Fibroblast of lung (primary cell): ENCODE measurements at places on chromosomes 5 and 9.
A peak's percentile ranks its signal among the peaks of the same experiment; 100 is the strongest.

GRCh38 chr5:81717860-81718259, 33.0 kb downstream of the SSBP2 start:
- H3K36me3 ChIP-seq: no peaks in the 10 kb centered on the region
- peak overlapping the region; percentile 14 for H3K27ac ChIP-seq
- no peak overlapping the region for H3K4me3 ChIP-seq
- peak; percentile 23 for DNase-seq
- H3K27me3 ChIP-seq: no peaks in the 10 kb centered on the region

- H3K4me1 ChIP-seq: peaks cover 23% of the 10 kb centered on the region
- H3K36me3 ChIP-seq: no peaks in the 10 kb centered on the region
- DNase-seq: peak; percentile 58
- no peak overlapping the region for H3K4me3 ChIP-seq
- H3K27ac ChIP-seq: peak overlapping the region; percentile 95
- H3K27me3 ChIP-seq: no peaks in the 10 kb centered on the region
Observed at GRCh38 chr9:18493451-18493993, 19.6 kb downstream of the ADAMTSL1 start.

DNA sequence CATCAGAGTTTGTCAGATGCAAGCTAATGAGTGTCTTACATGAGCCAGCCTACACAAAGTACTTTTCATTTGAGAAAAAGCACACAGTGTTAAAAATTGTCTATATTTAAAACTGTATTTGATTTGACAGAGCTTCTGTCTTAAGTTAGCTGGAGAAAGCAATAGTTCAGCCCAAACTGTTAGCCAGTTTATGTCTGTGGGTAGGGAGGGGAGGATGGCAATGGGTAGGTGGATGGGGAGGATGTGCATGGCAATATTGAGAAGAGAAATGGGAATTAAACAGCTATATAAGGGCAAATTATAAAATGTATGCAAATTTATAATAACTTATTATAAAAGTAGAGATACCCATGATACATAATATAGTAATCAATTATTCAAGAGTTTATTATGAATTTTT, 31.3 kb downstream of the CDH9 start:
- no peaks in the 10 kb centered on the region for H3K4me1 ChIP-seq
- H3K4me3 ChIP-seq: no peak overlapping the region
- H3K27me3 ChIP-seq: no peaks in the 10 kb centered on the region
- no peak overlapping the region for H3K27ac ChIP-seq

DNA sequence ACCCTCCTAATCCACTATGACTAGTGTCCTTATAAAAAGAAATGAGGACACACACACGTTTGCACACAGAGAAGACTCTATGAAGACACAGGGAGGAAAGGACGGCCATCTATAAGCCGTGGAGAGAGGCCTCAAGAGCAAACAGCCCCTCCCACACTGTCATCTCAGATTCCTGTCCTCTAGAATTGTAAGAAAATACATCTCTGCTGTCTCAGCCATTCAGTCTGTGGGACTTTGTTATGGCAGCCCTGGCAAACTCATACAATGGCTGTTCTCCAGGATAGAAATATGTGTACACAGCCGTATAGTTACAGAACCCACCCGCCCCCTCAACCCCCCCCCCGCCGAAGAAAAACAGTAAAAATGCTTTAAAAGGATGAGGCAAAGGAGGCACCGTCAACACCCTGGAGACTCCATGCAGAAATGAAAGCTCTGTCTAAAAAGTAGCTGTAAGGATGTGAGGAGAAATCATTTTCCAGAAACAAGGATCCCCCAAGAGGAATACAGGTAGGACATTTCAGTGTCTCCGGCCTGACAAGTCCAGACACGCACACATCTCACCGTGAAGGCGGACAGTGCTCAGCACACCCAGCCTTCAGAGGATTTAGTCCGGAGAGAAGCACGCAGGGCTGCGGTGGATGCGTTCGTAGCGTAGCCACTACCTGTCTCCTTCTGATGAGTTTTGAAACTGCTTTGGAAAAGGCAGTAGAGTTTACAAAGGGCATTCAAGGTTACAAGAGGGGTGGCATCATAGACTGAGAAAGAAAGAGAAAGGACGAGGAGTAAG, 110.8 kb upstream of the ERCC6L2 start:
- no peaks in the 10 kb centered on the region for H3K36me3 ChIP-seq
- H3K27ac ChIP-seq: no peak overlapping the region
- H3K4me3 ChIP-seq: peak overlapping the region; percentile 23
- peaks cover 2% of the 10 kb centered on the region for H3K4me1 ChIP-seq

DNA sequence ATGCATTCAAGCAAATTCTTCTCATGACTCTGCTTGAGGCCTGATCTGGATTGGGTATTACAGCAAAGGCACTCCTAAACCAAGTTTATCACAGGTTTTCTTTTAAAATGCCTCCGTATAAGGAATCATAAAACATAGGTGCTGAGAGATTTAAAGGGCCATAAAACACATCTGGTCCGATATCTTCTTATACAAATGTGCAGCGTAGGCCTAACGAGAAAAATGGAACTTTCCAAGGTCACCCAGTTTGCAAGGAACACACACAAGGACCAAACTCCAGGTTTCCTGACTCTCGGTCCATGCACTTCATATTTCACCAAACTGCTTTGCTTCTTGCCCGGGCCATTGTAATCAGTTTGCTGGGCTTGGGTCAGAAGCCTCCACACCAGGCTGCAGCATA, 22.1 kb downstream of the SH3RF2 start:
- no peak overlapping the region for H3K4me3 ChIP-seq
- no peak for DNase-seq
- no peak overlapping the region for H3K27ac ChIP-seq
- H3K27me3 ChIP-seq: no peaks in the 10 kb centered on the region

GRCh38 chr5:56480705-56481427, 247.7 kb upstream of the ANKRD55 start:
- H3K27me3 ChIP-seq: no peaks in the 10 kb centered on the region
- DNase-seq: peak; percentile 75
- peak overlapping the region; percentile 52 for H3K27ac ChIP-seq
- H3K4me1 ChIP-seq: peaks cover 5% of the 10 kb centered on the region
- peak overlapping the region; percentile 74 for H3K4me3 ChIP-seq

GRCh38 chr5:151180291-151180690, 22.7 kb upstream of the ANXA6 start:
- no peaks in the 10 kb centered on the region for H3K36me3 ChIP-seq
- H3K27ac ChIP-seq: no peak overlapping the region
- no peak overlapping the region for H3K4me3 ChIP-seq
- peaks cover 3% of the 10 kb centered on the region for H3K27me3 ChIP-seq
- no peak for DNase-seq

- no peak overlapping the region for H3K4me3 ChIP-seq
- peaks cover 3% of the 10 kb centered on the region for H3K36me3 ChIP-seq
- H3K27ac ChIP-seq: no peak overlapping the region
- DNase-seq: peak; percentile 31
- no peaks in the 10 kb centered on the region for H3K27me3 ChIP-seq
Observed at GRCh38 chr9:33992632-33993031, 56.1 kb downstream of the UBAP2 start.

DNA sequence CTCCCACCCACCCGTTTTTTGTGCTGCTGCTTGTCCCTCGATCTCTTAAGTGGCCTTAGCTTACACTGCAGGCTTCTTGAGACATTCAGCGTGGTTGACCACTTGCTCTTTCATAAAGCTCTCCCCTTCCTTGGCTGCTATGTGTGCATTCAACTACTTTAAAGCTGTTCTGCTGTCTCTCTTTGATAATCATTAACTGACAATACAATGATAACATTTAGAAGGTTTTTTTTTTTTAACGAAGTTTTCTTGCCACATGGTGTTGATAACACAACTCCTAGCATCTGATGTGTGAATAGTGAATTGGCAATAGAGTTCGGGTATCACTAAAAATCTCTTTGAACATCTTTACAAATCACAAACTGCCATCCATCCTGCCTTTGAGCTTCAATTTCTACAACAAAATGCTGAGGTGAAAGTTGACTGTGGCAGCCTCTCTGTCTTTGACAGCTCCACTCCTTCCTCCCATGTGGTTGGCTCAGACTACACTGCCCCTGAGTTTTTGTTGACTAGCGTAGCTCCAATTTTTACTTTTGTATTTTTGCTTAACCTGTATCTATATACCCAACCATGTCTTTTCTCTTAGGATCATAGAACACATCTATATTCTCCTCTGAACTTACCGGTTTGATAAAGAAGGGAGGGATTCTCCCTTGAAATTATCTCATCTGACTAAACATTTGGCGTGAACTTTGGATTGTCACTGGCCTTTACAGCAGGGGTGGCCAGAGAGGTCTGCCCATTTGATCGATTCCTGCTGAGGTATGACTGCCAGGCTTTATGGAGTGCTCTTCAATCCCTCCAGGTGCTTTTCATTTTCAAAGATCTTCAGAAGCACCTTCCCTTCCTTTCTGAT, 409.4 kb upstream of the CD180 start:
- H3K27me3 ChIP-seq: no peaks in the 10 kb centered on the region
- no peak overlapping the region for H3K4me3 ChIP-seq
- DNase-seq: no peak
- no peaks in the 10 kb centered on the region for H3K36me3 ChIP-seq
- no peaks in the 10 kb centered on the region for H3K4me1 ChIP-seq
- H3K27ac ChIP-seq: no peak overlapping the region

- DNase-seq: no peak
- H3K4me1 ChIP-seq: peaks cover 11% of the 10 kb centered on the region
- no peak overlapping the region for H3K27ac ChIP-seq
- H3K27me3 ChIP-seq: no peaks in the 10 kb centered on the region
- H3K36me3 ChIP-seq: no peaks in the 10 kb centered on the region
Observed at GRCh38 chr9:109767404-109767803, 12.6 kb upstream of the PALM2AKAP2 start.

DNA sequence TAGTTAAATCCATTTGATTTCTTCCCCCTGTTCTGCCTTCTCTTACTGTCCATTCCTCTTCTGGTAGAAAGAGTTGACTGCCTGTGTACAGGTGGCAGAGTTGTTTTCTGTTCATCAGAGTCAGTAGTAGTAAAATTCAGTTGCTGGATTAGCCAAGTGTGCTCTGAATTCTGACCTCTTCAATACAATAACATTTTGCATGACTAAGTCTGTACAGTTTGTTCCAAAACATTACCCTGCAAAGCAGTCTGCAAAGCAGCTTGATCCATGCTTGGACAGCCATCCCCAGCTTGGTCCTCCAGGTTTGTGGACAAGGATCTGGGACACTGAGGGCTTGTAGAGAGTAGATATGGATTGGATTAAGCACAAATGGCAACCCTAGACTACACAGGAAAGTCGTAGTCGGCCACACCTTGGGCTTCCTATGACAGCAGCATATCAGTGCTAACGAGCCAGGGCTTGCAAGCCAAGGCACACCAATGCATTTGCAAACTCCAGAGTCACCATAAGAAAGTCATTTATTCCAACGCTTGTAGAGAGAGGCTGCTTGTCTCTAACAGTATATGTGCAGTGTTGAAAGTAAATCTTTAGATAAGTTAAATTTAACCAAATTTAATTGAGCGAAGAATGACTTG, 25.2 kb downstream of the IL12B start:
- no peaks in the 10 kb centered on the region for H3K4me1 ChIP-seq
- H3K27ac ChIP-seq: no peak overlapping the region
- no peaks in the 10 kb centered on the region for H3K36me3 ChIP-seq
- no peak overlapping the region for H3K4me3 ChIP-seq
- peaks cover 22% of the 10 kb centered on the region for H3K27me3 ChIP-seq
- DNase-seq: peak; percentile 2
